Vagina (tissue), 2 donors: ENCODE measurements at places on chromosomes 13 and 19.

- H3K27ac ChIP-seq, result no peak overlapping the region
- H3K27me3 ChIP-seq, result no peaks in the 10 kb centered on the region
- H3K4me1 ChIP-seq, result no peaks in the 10 kb centered on the region
- DNase-seq, result no peak
These were observed 266.2 kb downstream of the KCTD12 start for GRCh38 chr13:76620036-76620435.

DNA sequence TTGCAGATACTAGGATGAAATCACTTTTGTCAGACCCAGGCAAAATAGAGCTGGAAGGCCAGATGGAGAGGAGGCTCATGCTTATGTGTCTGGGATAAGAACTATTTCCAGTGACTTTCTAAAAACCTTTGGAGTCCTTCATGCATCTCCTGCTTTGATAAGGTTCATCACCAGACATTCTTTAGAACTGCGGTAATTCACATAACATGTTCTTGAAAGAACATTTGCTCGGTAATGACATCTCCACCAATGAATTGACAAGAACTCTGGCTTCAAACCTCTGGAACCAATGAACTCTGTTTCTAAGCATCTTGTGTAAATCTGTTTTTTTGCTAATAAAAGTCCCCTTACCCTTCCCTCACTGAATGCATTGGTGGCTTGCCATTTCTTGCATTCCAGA, 112.0 kb upstream of the KL start:
- peaks cover 16% of the 10 kb centered on the region for H3K4me1 ChIP-seq
- H3K4me3 ChIP-seq, result no peak overlapping the region
- no peak overlapping the region for H3K27ac ChIP-seq

DNA sequence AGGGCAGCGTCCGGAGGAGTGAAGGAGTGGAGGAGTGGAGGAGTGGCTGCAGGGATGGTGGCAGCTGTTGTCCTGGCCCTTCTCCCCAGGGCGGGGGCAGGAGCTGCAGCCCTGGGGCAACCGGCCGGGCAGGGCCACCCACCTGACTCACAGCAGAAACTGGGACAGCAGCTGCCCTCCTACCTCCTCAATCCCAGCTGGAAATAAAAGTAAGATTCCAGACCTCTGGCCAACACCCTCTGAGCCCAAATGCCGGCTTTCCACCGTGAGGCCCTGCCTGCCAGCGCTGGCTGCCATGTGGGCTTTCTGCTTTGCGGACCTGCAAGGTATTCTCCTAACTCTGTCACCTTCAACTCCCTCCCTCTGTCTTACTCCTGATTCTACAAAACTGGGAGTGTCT, 3.3 kb upstream of the CLPP start:
- H3K4me1 ChIP-seq, result peaks cover 9% of the 10 kb centered on the region
- H3K27ac ChIP-seq, result no peak overlapping the region
- no peak for DNase-seq
- no peaks in the 10 kb centered on the region for H3K27me3 ChIP-seq

- no peaks in the 10 kb centered on the region for H3K36me3 ChIP-seq
- H3K4me3 ChIP-seq, result no peak overlapping the region
- H3K27ac ChIP-seq, result no peak overlapping the region
These were observed 8.7 kb downstream of the DDX49 start for GRCh38 chr19:18928018-18928805.

DNA sequence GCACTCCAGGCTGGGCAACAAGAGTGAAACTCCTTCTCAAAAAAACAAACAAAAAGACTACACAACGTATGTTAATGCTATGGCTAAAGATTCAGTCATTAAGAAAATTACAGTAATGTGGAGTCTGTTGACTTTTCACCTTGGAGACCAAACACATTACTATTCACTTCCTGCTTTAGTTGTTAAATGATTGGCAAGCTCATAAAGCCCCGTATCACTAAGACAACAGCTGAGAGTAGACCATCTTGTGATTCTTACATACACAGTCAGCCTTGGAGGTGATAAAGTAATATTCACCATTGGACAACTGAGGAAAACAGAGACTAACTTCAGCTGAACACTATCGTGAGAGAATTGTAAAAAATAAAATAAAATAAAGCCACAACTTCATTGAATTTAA, 86.5 kb downstream of the KCTD12 start:
- no peaks in the 10 kb centered on the region for H3K36me3 ChIP-seq
- H3K27me3 ChIP-seq, result no peaks in the 10 kb centered on the region
- no peaks in the 10 kb centered on the region for H3K4me1 ChIP-seq
- H3K4me3 ChIP-seq, result no peak overlapping the region

DNA sequence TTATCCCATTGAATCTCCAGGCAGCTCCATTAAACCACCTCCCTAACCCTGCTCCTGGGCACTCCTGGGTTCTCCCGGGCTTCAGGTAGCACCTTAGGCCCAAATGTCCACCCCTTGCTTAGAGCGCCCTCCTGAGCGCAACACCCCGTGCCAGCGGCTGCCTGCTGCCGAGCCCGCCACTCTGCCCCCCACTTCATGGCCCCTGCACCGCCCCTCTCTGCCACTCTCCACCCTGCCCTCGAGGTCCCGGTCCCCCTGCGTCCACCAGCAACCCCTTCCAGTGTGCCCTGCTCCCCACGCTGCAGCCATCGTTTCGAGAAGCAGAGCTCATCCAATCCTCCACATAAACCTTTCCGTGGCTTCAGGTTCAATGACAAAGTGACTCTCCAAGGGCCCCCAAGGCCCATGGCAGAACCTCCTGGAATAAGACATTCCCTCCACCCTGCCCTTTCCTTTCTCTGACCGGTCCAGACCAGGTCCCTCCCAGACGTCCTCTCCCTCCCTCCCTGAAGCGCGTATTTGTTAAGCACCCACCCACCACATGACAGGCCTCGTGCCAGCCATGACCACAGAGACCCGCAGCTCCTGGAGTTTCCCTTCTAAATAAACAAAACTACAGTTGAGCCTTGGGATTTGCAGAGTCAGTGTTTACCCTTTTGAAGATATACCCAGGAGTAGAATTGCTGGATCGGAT, 66.6 kb downstream of the ARHGEF18 start:
- H3K27ac ChIP-seq, result no peak overlapping the region
- H3K4me1 ChIP-seq, result peaks cover 4% of the 10 kb centered on the region
- H3K36me3 ChIP-seq, result no peaks in the 10 kb centered on the region

DNA sequence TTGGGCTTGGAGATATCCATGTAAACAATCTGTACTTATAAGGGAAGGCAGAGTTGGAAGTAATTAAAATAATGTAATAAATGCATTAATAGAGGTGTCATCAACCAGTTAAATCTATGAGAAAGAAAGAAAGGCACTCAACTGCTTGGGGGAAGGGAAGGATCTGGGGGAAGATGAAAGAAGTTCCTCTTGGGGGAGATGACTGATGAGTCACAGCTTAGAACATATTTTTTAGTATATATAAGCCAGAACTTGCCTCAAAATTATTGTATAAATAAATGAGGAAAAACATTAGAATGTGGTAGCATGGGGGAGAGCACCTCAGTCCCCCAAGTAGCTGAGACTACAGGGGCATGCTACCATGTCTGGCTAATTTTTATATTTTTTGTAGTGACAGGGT, 205.8 kb downstream of the GGACT start:
- H3K4me3 ChIP-seq, result no peak overlapping the region
- H3K4me1 ChIP-seq, result no peaks in the 10 kb centered on the region
- no peak for DNase-seq
- no peaks in the 10 kb centered on the region for H3K27me3 ChIP-seq
- H3K27ac ChIP-seq, result no peak overlapping the region
- H3K36me3 ChIP-seq, result no peaks in the 10 kb centered on the region

GRCh38 chr13:27969082-27969865, at the start of gene CDX2:
Gene CDX2, minus strand, starts transcription at chr13:27969315. Its CDS starts 309 bp downstream, at chr13:27969006.
- peaks cover 23% of the 10 kb centered on the region for H3K4me1 ChIP-seq
- H3K4me3 ChIP-seq, result no peak within 1 kb of the TSS
- H3K27me3 ChIP-seq, result peaks cover 10% of the 10 kb centered on the region
- H3K36me3 ChIP-seq, result no peaks in the 10 kb centered on the region
- DNase-seq, result no peak
- H3K27ac ChIP-seq, result no peak within 1 kb of the TSS

GRCh38 chr19:51224163-51224641, 678 bp upstream of the CD33 start:
- H3K4me3 ChIP-seq, result no peak overlapping the region
- no peak overlapping the region for H3K27ac ChIP-seq
- DNase-seq, result no peak

DNA sequence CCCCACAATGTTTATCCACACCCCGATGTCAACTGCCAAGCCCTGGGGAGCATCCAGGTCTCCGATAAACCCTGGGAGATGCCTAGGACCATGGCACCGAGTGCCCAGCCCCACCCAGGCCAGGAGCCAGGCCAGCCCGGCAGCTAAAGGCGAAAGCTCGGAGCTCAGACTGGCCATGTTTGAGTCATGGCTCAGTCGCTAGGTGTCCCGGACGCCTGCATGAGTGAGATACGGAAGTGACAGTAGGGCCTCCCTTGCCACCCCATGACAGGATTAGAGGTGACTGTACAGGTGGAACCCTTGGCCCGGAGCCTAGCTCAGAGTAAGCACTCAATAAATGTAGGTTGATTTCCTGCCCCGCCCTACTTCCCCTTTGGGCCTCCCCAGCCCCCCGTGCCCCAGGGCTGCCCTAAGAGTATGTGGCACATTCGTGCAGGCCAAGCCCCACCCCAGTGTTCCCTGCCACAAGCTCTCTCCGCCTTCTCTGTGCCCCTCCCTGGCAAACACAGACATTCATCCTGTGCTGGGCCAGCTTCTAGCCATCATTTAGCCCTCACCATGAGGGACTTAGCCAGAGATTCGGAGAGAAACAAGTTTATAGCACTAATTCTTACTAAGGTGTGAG, 5.8 kb upstream of the TPM4 start:
- no peaks in the 10 kb centered on the region for H3K27me3 ChIP-seq
- H3K27ac ChIP-seq, result peak overlapping the region; percentile 89
- DNase-seq, result no peak
- H3K36me3 ChIP-seq, result no peaks in the 10 kb centered on the region

- no peaks in the 10 kb centered on the region for H3K36me3 ChIP-seq
- DNase-seq, result no peak
- no peak overlapping the region for H3K27ac ChIP-seq
These were observed 12.1 kb downstream of the NFILZ start for GRCh38 chr19:8642561-8642960.

DNA sequence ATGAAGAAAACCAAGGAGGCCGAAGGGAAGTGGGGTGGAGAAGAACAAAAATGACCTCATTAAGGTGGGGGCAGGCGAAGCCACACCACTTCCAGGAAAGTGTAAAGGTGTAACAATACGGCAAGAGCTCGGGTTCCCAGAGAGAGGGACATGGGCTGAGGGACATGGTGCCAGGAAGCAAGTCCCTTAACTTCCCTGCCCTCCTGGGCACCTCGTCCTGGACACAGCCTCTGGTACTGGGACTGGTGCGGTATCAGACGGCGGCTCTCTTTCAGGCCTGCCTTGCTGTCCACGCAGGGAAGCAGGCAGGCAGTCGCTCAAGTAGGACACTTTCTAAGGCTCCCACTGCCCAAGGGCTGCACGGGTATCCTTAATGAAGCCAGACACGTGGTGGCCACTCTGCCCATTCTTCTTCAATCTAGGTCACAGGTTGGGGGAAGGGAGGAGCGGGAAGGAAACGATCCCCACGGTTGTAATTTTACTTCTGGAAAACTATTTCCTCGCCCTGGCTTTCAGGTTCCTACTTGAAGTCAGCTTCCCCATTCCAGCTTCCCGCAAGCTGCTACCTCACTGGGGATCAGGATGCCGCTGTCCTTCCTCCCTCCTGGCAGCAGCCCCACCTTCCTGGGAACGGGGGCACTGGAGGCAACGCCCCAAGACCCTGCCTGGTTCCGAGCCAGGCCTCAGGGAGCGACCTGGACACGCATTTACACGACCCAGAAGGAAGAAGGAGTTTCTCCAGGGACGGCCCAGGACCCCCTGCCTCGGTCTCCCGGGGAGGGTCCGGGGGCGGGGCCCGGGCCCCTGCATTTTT, 1.2 kb downstream of the AP3D1 start:
- peak overlapping the region; percentile 81 for H3K4me3 ChIP-seq
- H3K27ac ChIP-seq, result peak overlapping the region; percentile 75
- peak; percentile 95 for DNase-seq
- no peaks in the 10 kb centered on the region for H3K27me3 ChIP-seq

- H3K36me3 ChIP-seq, result no peaks in the 10 kb centered on the region
- peaks cover 13% of the 10 kb centered on the region for H3K4me1 ChIP-seq
- no peak for DNase-seq
These were observed 66.6 kb downstream of the DNAJC15 start for GRCh38 chr13:43089912-43090498.

GRCh38 chr13:45615501-45616101, at the start of gene ERICH6B:
Gene ERICH6B, minus strand, starts transcription at chr13:45615739. Its CDS starts 18,734 bp downstream, at chr13:45597005.
- no peak within 1 kb of the TSS for H3K27ac ChIP-seq
- no peaks in the 10 kb centered on the region for H3K27me3 ChIP-seq
- H3K4me3 ChIP-seq, result peak within 1 kb of the TSS; percentile 15

GRCh38 chr13:102276404-102276803, 125.4 kb downstream of the FGF14 start:
- no peaks in the 10 kb centered on the region for H3K4me1 ChIP-seq
- H3K4me3 ChIP-seq, result no peak overlapping the region
- H3K27ac ChIP-seq, result no peak overlapping the region
- no peaks in the 10 kb centered on the region for H3K36me3 ChIP-seq
- no peak for DNase-seq

- no peaks in the 10 kb centered on the region for H3K36me3 ChIP-seq
- no peaks in the 10 kb centered on the region for H3K27me3 ChIP-seq
- no peak for DNase-seq
- no peak overlapping the region for H3K4me3 ChIP-seq
- no peak overlapping the region for H3K27ac ChIP-seq
- peaks cover 6% of the 10 kb centered on the region for H3K4me1 ChIP-seq
These were observed 3.9 kb downstream of the SPIB start for GRCh38 chr19:50422397-50423278.

DNA sequence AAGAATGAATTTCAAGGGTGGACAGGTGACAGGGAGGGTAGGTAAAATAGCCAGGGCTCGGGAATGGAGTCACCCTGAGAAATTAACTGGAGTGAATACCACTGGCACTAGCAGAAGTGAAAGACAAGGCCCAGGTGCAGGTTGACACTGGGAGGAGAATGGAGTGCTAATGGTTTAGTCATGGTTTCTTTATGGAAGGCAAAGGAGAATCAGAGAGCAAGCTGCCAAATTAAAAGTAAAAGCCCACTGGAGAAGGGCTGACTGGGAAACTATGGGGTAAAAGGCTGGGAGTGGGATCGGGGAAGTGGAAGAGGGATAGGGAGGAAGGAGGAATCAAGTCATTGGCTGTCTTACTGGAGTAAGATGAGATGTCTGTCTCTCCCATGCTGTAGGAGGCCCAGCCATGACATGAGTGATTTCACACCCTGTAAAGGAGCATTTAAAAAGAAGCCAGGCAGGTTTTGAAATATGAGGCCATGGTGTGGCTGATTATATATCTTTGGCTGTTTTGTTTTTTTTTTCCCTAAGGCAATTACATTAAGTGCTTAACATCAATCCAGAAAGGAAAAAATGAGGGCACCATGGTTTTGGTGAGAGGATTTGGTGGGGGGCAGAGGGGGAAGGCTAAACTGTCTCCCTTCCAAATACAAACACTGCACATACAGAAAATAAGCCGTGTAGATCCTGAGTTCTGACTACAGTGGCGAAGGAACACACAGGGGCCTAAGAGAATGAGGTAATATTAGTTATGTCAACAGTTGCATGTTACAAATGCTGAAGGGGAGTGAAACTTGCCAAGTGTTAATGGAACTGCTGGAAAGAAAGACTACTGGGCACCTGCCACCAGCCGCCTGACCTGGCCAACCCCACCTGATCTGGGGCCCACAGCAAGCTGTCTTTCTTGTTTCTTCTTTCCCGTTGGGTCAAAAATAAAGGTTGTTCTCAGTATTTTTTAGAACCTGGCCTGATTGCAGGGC, 183.5 kb upstream of the TSC22D1 start:
- H3K4me1 ChIP-seq, result peaks cover 17% of the 10 kb centered on the region
- no peak overlapping the region for H3K4me3 ChIP-seq
- H3K27me3 ChIP-seq, result no peaks in the 10 kb centered on the region
- H3K36me3 ChIP-seq, result no peaks in the 10 kb centered on the region
- no peak for DNase-seq
- H3K27ac ChIP-seq, result peak overlapping the region; percentile 73
